Activated B cell treated with CpG ODN at 0.5 μM for 24 hours (primary cell): ENCODE measurements at places on chromosomes 12 and 14. TPM values are rescaled to one million over a fixed set of nuclear protein-coding genes. Genes with fewer than 3 reads are reported as not detected.

- DNase-seq, result no peak
These were observed 18.3 kb downstream of the IL31 start for GRCh38 chr12:122155705-122156104.

GRCh38 chr14:60220084-60220483 is 28.9 kb upstream of the PPM1A start:
- DNase-seq, result no peak

Gene GPR137C
- total RNA-seq, result 0.05 and 0.16 TPM in 2 replicates

- DNase-seq, result no peak
These were observed 20.9 kb downstream of the DMAC2L start for GRCh38 chr14:50333014-50333509.

Gene KRAS
- 43.3 and 45.8 TPM in 2 replicates for total RNA-seq

- DNase-seq, result no peak
These were observed 80.3 kb upstream of the SSTR1 start for GRCh38 chr14:38127356-38127755.

Gene PLCZ1
- not detected in 2 replicates for total RNA-seq

Gene SIX6
- total RNA-seq, result not detected in 2 replicates

Gene PHLDA1
- total RNA-seq, result 0.83 and 1.1 TPM in 2 replicates

DNA sequence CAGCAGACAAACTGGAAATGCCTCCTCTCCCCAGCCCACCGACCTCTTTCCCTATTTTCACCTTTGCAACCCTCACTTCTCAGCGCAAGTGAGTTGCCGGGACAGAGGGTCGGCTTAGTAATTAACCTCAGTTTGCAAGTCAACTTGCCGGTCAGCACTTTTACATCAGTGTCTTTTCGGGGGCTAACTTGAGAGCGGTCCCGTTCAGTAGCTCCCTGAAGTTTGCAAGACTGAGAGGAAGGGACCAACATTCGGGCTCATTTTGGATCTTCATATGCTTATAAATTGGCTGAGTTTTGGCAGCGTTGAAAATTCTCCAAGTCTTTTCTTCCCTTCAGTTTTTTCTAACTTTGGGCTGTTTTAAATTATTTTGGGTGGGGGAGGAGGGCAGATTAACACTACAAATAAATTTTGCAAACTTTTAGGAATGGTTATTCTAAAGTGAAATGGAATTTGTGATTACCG is 846 bp downstream of the BRMS1L start:
- DNase-seq, result no peak

DNA sequence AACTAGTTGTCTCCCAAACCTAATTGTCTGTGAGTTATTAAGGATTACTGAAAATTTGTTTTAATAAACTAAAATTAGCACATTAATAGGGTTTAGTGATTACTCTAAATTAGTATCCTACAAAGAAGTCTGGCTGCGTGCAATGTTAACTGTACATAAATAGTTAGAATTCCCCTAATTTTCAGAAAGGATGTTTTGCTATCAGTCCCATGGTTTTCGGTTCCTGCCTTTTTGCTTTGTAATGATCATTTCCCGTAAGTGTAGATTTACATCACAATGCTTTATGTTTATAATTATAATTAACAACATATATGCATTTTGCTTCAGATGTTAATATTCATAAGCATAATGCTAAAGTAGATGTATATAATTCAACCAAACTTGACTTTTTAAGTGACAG is 19.8 kb upstream of the LYZ start:
- DNase-seq, result no peak

DNA sequence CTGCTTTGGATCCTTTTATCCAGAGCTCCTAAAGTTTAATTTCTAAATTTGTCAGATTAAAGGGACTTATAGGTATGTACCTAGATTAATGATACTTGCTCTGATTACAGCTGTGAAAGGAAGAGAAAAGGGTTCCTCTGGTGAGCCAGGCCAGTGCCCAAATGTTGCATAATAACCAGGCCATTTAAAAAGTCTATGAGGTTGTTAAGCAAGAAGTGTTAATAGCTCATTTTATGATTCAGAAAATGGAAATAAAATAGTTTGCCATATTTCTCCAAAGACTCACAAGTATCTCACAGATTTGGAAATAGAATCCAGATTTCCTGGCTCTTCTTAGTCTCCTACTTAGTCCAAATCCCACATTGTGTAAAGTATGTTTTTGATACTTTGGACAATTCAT is 67.6 kb downstream of the SLC38A6 start:
- no peak for DNase-seq

DNA sequence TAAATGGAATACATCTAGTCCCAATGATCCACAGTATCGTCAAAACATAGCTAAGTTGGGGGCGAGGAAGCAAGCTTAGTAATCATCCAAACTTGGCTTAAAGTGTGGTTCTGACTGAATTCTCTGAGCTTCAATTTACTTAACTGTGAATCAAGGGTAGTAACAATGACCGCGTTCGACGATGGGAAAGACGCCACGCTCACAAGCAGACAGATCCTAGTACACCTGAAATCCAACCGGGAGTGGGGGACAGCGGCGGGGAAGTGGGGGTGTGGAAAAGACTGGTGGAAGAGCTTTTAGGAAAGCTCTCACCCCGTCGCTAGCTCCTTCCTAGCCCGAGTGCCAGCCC is 433 bp downstream of the COX16 start:
- DNase-seq, result no peak

DNA sequence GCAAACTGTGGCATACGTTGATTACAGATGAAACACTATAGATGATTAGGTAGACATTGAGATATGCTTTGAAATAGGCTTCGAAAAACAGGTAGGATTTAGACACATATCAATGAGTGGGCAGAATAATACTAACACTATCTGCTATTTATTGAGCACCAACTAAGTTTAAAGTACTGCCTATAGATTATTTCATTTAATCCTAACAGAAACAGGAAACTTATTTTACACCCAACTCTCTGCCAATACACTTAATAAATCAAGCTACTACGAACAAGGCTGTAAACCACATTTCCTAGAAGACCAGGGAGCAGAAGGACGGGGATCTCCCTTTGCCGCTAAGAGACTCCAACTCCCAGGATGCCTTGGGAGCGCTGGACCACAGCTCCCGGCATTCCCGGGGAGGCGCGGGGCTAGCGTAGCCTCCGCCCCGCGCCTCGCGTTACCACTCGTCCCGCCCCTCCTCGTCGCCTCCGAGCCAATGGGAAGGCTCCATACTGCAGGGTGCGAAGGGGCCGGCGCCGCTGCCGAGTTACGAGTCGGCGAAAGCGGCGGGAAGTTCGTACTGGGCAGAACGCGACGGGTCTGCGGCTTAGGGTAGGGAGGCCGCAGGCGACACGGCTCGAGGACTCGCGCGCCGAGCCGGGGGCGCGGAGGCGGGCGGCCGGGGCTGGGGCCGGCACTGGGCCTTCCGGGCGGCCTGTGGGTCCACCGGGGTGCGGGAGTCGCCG is at the start of gene VRK1:
TSS of gene VRK1 (plus strand) at position 532 of the 731 bp plus-strand sequence. CDS start 36,090 bp downstream, outside the sequence.
- DNase-seq, result peak; percentile 92

Gene TSPAN9
- 0.20 and 0.54 TPM in 2 replicates for total RNA-seq

- DNase-seq, result no peak
These were observed 30.8 kb downstream of the MAX start for GRCh38 chr14:65071544-65071943.

Gene NINJ2
- total RNA-seq, result 3.0 and 3.6 TPM in 2 replicates

DNA sequence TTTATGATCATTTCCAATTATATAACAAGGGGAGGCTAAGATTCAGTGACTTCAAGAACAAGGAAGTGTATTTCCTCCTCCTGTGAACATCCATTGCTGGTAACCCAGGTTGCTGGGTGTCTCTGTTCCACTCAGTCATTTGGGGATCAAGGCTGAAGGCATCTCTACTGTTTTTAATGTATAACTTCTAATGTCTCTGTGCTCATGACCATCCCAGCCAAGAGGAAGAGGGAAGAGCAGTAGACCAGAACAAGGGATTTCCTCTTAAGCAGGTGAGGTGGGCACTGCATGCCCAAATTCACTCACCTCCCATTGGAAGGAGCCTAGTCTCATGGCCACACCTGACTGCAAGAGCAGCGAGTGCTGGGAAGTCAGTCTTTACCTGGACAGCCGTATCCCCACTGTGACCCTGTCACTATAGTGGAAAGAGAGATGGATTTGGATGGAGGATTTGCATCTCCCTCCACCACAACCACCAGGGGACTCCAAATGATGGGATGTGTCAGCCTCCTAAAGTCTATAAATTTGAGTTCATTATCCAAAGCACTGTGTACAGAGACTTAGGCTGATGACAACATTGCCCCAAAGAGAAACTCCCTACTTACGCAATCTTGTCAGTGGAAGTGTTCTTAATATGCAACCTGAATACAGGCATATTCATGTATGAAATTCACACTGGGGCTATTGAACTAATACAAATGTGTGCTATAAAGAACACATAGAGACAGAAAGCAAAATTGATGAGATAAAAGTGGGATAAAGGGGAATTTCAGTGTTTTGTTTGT is 368.7 kb downstream of the TMEM132D start:
- no peak for DNase-seq

GRCh38 chr12:25811656-25812126 is 146.8 kb upstream of the RASSF8 start:
- no peak for DNase-seq

Gene ITGA7
- total RNA-seq, result 1.4 and 2.1 TPM in 2 replicates

GRCh38 chr12:26680727-26681455 is 152.1 kb downstream of the ITPR2 start:
- DNase-seq, result no peak

Gene SDSL
- 0.20 and 1.2 TPM in 2 replicates for total RNA-seq

GRCh38 chr12:96140174-96140573 is 54.0 kb upstream of the ELK3 start:
- no peak for DNase-seq

Gene KRT85
- not detected in 2 replicates for total RNA-seq

Gene CELA1
- total RNA-seq, result not detected in 2 replicates

DNA sequence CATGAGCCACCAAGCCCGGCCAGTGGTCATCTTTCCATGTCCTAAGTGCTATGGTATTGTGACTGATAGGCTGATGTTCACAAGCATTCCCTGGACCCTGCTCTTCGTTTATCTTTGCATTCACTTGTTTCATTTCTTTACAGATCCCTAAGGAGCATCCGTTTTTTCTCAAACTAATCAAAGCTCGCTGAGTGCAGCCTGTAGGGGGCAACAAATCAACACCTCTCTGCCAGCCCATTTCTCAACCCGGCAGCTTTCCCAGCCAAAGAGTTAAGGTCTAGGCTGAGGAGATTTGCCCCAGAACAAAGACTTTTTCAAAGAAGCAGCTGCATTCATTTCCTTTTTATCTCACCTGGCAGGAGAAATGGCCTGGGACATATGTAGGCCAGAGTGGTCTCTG is 12.1 kb downstream of the SIRT4 start:
- DNase-seq, result no peak

Gene GLIPR1L2
- 0.20 TPM in 1 of 2 replicates, not detected in the other for total RNA-seq

- DNase-seq, result no peak
These were observed 19.9 kb downstream of the RAP1B start for GRCh38 chr12:68630598-68630997.

GRCh38 chr14:99039331-99040041 is 232.5 kb downstream of the BCL11B start:
- DNase-seq, result no peak

GRCh38 chr12:45591635-45592034 is 137.9 kb upstream of the ARID2 start:
- DNase-seq, result no peak

Gene SMAGP
- total RNA-seq, result 11.4 and 11.5 TPM in 2 replicates

DNA sequence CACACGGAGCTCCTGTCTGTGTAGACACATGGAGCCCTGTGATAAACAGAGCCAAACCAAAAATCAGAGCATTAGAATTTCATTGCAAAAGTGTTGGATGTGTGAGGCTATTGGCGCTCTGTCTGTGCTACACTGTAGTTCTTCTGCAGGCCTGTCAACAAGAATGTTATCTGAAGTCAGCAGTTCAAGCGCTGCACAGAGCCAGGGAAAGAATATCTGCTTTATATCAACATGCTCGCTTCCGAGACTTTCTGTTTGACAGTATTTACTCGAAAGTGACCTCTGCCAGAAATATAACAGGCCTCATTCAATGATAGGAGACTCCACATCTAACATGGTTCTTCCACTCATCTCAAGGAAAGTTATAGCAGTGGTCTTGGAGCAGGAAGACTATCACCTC is 118.3 kb downstream of the CCER1 start:
- no peak for DNase-seq

Gene TMEM19
- total RNA-seq, result 42.6 and 46.7 TPM in 2 replicates

Gene CHMP4A
- 88.5 and 117 TPM in 2 replicates for total RNA-seq

- DNase-seq, result no peak
These were observed 213.3 kb upstream of the SLC16A7 start for GRCh38 chr12:59382282-59383078.

GRCh38 chr14:74737753-74738325 is 24.9 kb downstream of the FCF1 start:
- DNase-seq, result no peak

Gene FAR2
- not detected in 2 replicates for total RNA-seq

Gene LMBR1L
- total RNA-seq, result 64.2 and 79.9 TPM in 2 replicates

Gene SLCO1A2
- total RNA-seq, result not detected in 2 replicates

DNA sequence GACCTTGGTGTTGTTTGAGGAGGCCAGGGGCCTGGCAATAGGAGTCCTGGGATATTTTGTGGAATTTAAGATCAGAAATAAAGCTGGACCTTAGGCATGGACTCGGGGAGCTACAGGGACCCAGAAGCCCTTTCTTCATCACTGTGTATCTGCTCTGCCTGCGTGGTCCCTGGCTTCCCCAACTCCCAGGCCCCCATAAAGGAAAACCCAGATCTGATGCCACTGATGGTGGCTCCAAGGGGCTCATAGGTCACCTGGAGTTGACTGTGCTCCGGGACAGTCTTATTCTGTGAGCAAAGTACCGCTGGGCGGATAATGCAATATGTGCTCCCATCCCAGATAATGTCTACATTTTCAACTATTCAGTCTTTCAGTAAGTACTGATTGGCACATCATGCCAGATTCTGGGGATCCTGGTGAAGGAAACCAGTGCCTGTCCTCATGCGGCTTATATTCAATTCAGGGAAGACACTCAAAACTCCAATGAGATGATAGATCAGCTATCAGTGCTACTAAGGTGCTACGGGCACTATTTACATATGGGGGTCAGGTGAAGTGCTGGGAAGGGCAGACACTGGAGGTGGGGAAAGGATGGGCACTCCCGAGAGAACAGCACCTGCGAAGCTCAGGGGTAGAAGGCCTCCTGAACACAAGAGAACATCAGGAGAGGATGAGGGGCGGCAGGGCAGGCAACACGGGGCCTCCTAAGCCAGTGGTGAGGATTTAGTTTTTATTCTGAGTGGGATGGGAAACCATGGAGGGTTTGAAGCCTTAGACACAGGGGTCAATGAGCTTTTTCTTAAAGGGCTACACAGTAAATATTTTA is 5.5 kb upstream of the SELPLG start:
- no peak for DNase-seq

DNA sequence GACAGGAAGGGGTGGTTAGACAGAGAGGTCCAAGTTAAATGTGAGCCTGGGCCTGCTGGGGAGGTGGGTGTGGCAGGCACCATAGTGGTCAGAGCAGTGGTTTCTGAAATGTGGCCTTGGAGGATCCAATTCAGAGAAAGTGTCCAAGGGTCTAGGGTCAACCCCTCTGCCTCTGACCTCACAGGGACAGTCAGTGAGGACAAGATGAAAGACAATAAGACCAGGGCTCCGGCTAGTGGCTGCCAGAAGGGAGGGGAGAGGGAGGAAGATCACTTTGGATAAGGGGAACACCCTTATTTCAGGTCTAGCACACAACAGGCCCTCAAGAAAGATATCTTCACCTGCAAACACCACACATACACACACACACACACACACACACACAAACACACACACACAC is 335.1 kb downstream of the MED13L start:
- DNase-seq, result no peak

- no peak for DNase-seq
These were observed 38.4 kb downstream of the YEATS4 start for GRCh38 chr12:69397978-69398377.

Gene KRT73
- not detected in 2 replicates for total RNA-seq

- no peak for DNase-seq
These were observed 694.0 kb upstream of the USP15 start for GRCh38 chr12:61566183-61566582.

GRCh38 chr12:4134448-4135263 is 138.9 kb upstream of the CCND2 start:
- no peak for DNase-seq

Gene VRTN
- total RNA-seq, result not detected in 2 replicates
